Activated naive CD8-positive, alpha-beta T cell treated with anti-CD3 and anti-CD28 coated beads for 36 hours (primary cell): ENCODE measurements at places on chromosomes 11 and 22. TPM values are rescaled to one million over a fixed set of nuclear protein-coding genes. Genes with fewer than 3 reads are reported as not detected.

GRCh38 chr11:66964495-66964894, 6.3 kb upstream of the PC start:
- no peak for DNase-seq
- H3K27me3 ChIP-seq, result peaks cover 3% of the 10 kb centered on the region
- no peak overlapping the region for H3K27ac ChIP-seq
- peaks cover 2% of the 10 kb centered on the region for H3K4me1 ChIP-seq
- no peaks in the 10 kb centered on the region for H3K36me3 ChIP-seq

BEST1 gene
- 1.0 TPM for total RNA-seq

DNA sequence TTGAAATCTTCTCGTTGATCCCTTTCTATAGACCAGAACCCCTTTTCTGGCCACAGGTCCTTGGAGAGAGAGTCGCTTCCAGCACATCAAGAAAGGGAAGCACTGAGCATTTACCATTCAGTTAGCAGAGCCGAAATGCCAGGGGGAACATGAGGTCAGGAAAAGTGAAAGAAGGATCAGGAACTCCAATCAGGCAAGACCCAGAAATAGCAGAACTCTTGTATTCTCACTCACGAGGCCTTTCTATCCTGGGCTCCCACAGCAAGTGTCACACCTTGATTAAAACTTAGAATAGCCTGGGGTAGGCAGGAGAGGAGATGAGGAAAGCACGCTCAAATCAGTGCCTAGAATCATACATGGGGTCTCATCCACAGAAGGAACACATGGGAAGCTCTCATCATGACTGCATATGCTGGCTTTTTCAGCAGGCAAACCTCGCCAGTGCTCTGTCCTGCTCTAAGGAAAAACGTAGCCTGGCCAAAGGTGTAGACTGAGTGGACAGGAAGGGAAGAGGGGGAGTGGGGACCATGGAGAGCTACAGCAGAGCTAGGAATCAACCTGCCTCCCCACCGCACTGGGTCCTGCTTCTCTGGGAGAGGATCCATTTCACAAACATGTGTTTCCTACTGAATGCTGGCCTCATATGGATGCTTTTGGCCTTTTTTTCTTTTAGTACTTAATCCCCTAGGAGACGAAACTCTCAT, 40.5 kb downstream of the OPCML start:
- DNase-seq, result no peak
- H3K4me3 ChIP-seq, result no peak overlapping the region
- no peak overlapping the region for H3K27ac ChIP-seq
- H3K36me3 ChIP-seq, result no peaks in the 10 kb centered on the region
- H3K4me1 ChIP-seq, result no peaks in the 10 kb centered on the region

WNT7B gene
- not detected for total RNA-seq

DNA sequence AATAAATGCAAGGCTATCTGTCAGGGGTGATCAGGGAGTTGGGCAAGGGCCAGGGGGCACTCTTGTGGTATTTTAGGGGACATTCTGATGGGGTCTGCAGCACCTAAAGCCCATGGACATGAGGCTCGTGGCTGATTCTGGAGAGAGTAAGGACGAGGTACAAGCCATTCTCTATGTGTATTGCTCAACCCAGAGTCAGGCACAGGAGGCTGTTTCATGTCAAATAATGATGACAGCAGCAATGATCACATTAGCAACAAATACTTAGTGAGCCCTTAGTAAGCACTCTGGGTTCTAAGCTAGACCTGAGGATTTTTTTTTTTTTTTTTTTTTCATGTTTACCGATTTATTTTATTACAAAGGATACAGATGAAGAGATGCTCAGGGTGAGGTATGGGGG, 83.5 kb upstream of the THY1 start:
- no peak overlapping the region for H3K4me3 ChIP-seq
- H3K27ac ChIP-seq, result no peak overlapping the region
- H3K36me3 ChIP-seq, result no peaks in the 10 kb centered on the region
